ENCODE measurements at places on chromosomes 1 and 21.
A peak's percentile ranks its signal among the peaks of the same experiment; 100 is the strongest.

DNA sequence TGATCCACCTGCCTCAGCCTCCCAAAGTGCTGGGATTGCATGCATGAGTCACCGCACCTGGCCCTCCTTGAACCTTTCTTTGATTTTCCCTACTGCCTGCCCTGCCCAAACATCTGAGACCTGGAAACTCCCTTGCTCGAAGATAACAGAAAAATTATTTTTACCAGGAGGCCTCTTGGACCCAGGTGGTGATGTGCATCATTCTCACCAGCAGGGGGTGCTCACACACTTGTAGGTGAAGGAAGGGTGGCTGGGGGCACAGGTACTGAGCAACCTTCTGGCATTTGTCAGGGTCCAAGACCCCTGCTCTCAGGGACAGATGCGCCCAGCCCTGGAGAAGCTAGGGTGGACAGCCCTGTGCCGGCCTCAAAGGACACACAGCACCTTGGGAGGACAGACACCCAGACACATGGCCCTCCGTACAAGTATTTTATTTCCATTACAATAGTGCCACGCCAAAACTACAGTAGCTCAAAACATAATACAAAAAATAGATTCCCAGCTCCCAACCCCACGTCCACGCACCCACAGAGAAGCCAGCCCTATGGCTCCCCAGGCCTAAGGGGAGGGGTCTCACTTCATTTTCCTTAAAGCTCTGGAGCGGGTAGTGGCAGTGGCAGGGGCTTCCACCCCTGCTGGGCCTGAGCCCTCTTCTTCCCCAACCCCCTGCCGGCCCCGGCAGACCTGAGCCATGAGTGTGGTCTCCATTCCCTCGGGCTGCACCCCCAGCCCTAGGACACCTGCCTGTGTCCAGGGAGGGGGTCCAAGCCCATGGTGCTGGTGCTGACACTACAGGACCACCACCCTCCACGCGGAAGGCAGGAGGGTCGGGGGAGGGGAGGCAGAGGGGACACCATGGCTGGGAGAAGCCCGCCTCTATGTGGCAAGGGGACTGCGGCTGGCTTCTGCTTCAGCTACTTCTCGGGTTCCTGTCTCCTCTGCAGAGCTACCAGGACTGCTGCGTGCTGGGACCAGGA is 40.4 kb upstream of the EIF4G3 start:
- no peak for DNase-seq

DNA sequence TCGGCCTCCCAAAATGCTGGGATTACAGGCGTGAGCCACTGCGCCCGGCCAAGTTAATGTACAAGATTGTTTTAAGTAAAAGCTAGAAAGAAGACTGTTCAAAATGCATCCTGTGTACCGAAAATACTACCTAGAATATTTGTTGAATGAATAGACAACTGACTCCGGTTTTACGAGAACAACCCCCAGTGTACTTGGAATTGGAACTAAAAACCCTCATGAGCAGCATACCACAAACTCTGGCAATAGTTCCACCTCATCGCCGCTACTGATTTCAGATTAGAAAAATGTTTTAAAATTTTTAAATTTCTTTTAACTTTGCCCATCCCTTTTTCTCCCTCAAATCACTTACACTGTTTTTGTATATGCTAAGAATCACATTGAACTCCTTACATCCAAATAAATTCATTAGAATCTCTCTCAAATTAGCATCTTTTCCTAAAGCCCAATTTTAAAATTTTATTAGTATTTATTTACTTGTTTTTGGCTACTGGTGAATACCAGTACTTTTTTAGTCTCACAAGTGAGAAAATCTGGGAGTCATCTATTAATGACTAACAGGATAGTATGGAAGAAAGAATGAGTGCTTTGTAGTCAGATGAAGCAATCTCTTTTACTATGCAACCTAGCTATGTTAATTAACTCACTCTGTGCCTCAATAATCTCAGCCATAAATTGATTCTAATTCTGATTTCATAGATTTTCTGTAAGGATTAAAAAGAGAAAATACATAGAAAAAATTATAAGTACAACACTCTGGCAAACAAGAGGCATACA is 95.1 kb downstream of the GPATCH2 start:
- no peak for DNase-seq

DNA sequence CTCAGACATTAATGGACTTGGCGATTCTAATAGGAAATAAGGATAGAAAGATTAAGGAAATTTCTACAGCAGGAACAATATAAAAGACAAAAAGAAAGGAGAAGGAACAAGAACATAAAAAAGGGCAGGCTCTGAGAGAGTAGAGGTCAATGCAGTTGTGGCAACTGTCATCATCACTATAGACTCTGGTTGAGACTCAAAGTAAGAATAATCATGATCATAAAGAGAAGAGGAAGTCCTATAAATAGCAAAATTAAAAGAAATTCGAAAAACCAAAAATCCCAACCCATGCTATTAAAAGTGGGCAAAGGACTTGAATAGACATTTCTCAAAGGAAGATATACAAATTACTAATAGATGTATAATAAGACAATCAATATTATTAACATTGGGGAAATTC is 14.4 kb upstream of the XCL1 start:
- no peak for DNase-seq

GRCh38 chr1:230715510-230715909 is 1.6 kb upstream of the AGT start:
- DNase-seq = no peak

GRCh38 chr1:78143152-78143551 is 97.4 kb downstream of the GIPC2 start:
- DNase-seq = peak; percentile 12

DNA sequence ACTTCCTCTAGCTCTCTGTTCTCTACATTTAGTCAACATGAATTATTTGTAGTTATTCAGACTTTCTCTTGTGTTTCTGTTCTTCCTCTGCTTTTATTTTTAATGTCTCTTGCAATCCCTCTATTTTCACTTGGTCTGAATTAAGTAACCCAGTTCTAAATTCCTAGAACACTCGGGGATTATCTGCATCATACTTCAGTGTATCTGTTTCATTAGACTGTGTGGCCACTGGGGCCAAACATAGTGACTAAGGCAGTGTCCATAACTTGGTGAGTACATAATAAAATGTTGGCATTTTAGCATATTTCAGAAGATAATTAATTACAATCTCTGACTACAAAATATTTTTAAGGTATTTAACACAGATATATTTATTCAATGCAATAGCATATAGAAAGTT is 1087.2 kb upstream of the B3GALT2 start:
- DNase-seq = no peak

- DNase-seq = no peak
These were observed at the start of gene BRINP2 for GRCh38 chr1:177170756-177171535. TSS of gene BRINP2 (plus strand) at chr1:177170958. CDS start at chr1:177229877, 58,919 bp downstream.

DNA sequence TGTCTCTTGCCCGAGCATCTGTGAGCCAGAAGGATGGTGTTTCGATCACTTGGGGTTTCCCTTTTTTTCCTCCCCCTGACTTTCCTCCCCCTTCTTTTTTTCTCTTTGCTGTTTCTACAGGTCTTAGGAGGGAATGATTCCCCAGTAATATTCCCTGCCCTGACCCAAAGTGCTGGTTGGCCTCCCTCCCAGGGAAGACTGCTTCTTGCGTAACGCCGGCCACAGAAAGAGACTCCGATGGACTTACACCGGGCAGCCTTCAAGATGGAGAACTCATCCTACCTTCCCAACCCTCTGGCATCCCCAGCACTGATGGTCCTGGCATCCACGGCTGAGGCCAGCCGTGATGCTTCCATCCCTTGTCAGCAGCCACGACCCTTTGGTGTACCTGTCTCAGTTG is 6.8 kb downstream of the RNF220 start:
- no peak for DNase-seq

- no peak for DNase-seq
These were observed 185.2 kb downstream of the C1orf94 start for GRCh38 chr1:34361781-34362357.

GRCh38 chr1:96596226-96596922 is 125.2 kb upstream of the PTBP2 start:
- DNase-seq = no peak

- DNase-seq = no peak
These were observed 6.4 kb downstream of the OR2C3 start for GRCh38 chr1:247529771-247530355.

DNA sequence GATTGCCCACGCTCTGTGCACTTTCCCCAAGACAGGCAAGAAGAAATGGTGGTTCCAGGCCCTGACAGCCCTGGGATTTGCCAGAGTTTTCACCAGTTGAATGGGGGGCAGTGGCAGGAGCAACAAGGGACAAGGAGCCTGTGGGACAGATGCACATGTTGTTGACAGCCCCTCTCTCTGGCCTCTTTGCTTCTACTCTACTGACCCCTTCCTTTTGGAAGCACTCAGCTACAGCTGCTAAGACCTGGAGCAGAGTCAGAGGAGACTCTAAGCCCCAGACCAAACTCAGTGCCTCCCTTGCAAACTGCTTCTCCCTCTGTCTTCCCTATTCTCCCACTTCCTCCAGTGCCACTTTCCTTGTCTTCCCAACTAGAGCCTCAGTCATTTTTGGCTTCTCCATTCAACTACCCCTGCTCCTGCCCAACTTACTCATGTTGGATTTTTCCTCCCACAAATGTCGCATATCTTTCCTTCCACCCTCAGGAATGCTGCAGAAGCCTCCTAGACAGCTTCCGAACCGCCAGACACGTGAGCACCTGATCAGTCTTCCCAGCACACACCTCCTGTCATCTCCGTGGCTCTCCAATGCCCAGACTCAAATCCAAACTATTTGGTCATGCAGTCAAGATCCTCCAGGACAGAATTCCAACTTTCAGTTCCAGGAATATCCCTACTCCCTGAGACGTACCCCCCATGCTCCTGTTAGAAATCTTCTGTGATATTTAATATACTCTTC is 9.1 kb downstream of the INKA2 start:
- DNase-seq = no peak

DNA sequence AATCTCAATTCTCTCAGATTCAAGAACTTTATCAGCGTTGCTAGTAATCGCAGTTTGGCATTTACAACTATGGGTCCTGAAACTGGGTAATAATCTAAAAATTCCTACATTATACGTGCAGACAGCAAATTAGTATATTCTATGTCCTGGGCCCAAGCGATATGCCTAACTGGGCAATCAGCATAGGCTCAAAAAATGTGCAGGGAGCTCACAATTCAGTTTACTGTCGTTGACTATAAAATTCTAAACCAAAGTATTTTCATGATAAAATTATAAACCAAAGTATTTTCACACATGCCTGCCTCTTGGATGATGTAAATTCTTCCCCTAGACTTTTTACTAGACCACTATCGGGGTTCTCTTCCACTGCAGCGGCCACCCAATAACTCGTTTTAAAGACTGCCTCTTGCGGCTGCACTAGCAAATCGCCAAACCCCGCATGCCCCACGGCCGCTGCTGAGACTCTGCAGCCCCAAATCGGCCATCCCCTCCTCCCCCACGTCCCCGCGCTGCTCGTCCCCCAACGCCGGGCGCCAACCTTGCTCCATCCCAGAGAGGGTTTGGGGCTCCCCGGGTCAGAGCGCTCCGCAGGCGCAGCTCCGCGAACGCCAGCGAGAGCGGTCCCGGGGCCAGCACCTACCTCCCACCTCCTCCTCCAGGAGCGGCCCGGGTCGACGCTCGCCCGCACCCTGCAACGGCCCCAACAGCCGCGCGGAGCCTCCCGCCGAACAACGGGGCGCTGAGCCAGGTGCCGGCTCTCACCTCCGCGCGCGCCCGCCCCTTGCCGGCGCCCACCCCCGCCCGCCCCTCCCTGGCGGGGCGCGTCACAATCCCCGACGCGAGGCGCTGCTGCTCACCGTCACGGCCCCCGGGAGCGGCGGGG is 506 bp downstream of the SSX2IP start:
- peak; percentile 51 for DNase-seq

DNA sequence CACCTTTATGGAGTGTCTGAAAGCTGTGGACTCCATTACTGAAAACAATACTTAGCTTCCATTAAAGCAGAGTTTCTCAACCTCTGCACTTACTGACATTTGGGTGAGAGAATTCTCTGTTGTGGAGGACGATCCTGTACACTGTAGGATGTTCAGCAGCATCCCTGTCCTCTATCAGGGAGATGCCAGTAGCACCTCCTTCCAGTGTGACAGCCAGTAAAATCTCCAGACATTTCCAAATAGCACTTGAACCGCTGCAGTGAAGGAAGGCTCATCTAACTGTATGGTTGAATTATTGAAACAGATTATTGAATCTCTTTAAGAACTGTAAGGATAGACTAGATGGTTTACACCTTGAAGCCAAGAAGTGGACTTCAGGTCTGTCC is 3.1 kb downstream of the PRDM2 start:
- no peak for DNase-seq

DNA sequence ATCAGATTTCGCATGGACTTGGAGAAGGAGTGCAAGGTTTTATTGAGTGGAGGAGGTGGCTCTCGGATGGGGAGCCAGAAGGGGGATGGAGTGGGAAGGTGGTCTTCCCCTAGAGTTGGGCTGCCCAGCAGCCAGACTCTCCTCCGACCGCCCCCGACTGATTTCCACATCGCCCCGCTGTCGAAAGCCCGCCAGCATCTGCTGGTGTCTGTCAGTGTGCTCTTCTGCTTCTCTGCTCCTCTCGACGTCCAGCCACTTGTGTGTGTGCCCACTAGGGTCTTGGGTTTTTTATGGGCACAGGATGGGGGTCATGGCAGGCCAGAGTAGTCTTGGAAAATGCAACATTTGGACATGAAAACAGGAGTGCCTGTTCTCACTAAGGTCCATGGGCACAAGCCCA is 40.1 kb downstream of the EVA1C start:
- no peak for DNase-seq

DNA sequence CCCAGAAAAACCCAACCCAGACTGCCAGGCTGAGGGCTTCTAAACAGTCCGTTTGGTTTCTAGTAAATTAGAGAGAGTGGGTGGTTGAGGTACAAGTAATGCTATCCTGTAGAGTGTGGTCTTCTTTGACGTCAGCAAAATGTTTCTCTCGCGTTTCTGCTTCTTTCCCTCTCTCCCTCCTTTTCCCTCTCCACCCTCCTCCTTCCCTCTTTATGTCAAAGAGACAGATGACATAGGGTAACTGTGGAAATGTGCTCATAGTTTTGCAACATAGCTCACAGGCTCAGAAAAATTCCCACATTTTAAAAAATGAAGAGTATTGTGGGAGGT is 158.3 kb downstream of the TOMM20 start:
- no peak for DNase-seq

- DNase-seq = no peak
These were observed 247.0 kb downstream of the KCNT2 start for GRCh38 chr1:196361112-196361714.

GRCh38 chr1:5161372-5161771 is 507.0 kb downstream of the AJAP1 start:
- DNase-seq = no peak

DNA sequence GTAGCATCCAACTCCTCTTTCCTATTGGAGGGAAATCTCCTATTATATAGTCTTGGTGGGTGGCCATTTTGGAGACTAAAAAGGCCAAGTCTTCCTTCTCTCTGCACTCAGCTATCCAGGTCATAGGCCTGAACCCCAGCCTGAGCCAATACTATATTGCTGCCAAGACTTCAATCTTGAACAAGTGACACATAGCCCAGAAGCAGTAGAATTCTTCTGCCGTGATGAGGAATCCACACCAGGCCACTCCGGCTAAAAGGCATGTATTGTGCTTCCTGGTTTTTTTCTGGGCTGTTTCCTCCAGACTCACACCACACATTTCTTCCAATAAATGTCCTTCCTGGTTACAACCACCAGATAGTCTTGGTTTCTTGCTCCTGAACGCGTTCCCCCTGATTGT is 43.0 kb downstream of the ATF3 start:
- no peak for DNase-seq

All from NCI-H2029 treated with DMSO at 0.1 percent for 48 hours (cell line).